ENCODE measurements at places on chromosomes 2 and 18.
A peak's percentile ranks its signal among the peaks of the same experiment; 100 is the strongest.

DNA sequence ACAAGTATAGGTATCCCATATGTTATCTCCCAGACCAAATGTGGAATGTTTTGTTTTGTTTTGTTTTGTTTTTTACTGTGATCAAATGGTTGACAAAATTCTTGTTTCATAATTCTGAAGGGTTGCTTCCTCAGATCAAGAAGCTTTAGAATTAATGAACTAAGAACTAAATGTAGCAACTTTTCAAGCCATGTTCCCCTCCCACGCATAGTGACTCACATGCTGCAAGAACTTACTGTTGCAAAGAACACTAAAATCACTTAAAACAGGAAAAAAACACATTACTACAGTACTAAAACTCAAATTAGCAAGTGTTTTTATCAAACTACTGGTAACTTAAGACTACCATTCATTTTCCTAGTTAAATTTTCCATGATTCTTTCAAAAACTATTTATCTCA is 30.6 kb downstream of the HNRNPLL start:
- no peaks in the 10 kb centered on the region for H3K36me3 ChIP-seq
- H3K4me3 ChIP-seq, result no peak overlapping the region
- DNase-seq, result no peak
- no peak overlapping the region for H3K27ac ChIP-seq
- no peaks in the 10 kb centered on the region for H3K4me1 ChIP-seq
- H3K27me3 ChIP-seq, result peaks cover 1% of the 10 kb centered on the region

DNA sequence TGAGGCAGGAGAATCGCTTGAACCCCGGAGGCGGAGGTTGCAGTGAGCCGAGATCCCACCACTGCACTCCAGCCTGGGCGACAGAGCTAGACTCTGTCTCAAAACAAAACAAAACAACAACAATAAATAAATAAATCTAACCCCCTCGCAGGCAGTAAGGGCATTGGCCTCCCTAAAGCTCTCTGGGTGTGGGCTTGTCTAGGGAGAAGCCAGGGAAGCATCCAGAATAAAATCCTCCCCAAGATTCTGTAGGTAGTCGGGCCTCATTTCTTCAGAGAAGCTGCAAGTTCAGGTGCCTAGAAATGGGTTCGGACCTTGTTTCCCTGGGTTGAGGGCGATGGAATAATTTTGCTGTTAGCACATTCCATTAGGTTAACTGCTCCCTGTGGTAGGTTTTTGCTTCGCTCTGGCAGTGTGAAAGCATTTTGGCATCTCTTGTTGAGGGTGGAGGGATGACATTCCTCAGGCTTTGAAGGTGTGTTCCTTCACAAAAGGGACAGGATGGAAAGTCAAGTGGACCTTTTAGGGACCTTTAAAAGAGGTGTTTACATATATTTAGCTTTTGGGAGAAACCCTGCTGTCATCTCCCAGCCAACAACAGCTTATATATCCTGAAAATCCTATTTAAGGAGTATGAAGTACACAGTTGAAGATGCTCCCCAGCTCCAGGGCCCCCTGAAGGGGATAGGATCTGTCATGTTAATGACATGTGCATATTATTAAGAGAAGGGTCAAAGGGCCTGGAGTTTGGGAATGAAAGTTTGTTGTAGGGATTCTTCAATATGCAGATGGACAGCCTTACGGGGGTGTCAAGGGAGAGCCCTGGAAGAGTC is 17.7 kb downstream of the MYCN start:
- H3K4me3 ChIP-seq, result no peak overlapping the region
- no peak for DNase-seq
- no peaks in the 10 kb centered on the region for H3K36me3 ChIP-seq
- peaks cover 9% of the 10 kb centered on the region for H3K27me3 ChIP-seq
- H3K27ac ChIP-seq, result no peak overlapping the region
- no peaks in the 10 kb centered on the region for H3K4me1 ChIP-seq

DNA sequence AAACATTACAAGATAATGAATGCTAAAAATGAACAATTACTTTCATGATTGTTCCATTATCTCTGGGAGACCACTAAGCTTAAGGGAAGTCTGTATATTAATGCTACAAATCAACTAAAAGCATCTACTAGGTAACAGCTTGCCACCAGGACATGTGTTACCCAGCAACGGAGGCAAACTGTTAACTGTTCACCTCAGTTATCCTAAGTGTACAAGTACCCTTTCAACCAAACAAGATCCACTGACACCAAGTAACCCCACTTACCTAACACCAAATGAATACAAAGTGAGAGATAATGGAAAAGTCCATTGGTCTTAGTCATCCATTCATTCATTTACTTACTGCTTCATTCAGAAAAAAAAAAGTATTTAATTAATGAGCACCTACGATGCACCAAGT is 54.7 kb upstream of the KIDINS220 start:
- H3K27me3 ChIP-seq, result no peaks in the 10 kb centered on the region
- H3K27ac ChIP-seq, result no peak overlapping the region
- H3K4me1 ChIP-seq, result no peaks in the 10 kb centered on the region
- H3K4me3 ChIP-seq, result no peak overlapping the region

DNA sequence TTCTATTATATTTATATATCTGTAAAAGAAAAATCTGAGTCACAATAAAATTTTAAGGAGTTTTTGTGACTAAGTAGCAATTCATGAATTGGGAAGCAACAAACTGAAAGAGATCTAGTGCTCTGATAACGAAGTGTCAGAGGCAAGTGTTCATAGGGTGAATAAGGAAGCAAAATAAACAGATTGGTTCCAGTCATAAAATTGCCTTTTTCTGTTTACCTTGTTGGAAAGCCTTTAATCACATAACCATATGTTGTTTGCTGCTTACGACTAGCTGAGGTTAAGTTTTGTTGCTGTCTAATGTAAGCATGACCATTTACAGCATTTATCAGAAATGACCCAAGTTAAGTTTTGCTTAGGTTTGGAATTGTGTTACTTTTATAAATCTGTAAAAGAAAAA is 358.9 kb downstream of the ARL6IP6 start:
- H3K4me3 ChIP-seq, result no peak overlapping the region
- DNase-seq, result no peak
- H3K27ac ChIP-seq, result no peak overlapping the region
- no peaks in the 10 kb centered on the region for H3K27me3 ChIP-seq
- no peaks in the 10 kb centered on the region for H3K36me3 ChIP-seq

DNA sequence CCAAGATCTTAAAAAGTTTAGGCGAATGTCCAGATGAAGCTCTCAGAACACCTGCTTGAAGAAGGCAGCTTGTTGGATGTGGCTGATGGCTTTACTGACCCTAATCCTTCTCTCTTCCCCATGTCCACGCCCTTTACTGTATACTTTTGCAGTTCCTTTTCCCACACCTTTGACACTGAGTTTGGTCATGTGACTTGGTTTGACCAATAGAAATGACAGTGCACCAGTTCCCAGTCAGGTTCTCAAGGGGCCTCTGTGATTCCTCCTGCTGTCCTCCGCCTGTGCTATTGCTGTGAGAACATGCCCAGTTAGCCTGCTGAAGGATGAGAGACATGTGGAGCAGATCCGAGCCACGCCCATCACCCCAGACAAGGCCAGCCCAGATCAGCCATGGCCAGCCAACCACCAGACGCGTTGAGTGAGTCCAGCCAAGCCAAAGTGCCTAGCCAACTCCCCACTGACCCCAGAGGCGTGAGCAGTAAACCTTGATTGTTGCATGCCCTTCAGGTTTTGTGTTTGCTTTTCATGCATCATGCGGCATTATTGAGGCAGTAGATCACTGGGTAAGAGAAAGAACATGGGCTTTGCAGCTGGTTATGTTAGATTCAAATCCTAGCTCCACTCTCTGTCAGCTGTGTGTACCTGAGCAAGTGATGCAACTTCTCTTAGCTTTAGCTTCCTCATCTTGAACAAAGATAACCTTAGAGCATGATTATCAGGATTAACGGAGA is 258.0 kb upstream of the SIX2 start:
- H3K36me3 ChIP-seq, result no peaks in the 10 kb centered on the region
- no peak overlapping the region for H3K4me3 ChIP-seq
- peaks cover 6% of the 10 kb centered on the region for H3K4me1 ChIP-seq

DNA sequence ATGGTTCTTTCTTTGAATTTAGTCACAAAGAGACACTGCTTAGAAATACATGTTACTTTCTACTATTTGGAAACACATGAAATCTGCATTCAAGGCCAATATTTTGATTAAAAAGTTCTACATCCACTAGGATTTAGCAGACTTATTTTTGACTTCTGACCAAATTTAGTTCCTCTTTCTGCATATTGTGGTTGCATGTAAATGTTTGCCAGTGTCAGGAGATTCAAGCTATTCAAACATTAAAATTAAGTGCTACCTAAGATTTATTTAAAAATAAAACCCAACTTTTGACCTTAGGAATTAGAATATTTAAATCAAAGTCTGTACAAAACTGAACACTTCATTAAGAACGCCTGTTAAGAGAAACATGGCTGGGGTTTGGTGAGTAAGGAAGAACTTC is 891.1 kb downstream of the CPS1 start:
- no peaks in the 10 kb centered on the region for H3K27me3 ChIP-seq
- peaks cover 6% of the 10 kb centered on the region for H3K4me1 ChIP-seq
- H3K4me3 ChIP-seq, result no peak overlapping the region
- no peak overlapping the region for H3K27ac ChIP-seq
- H3K36me3 ChIP-seq, result no peaks in the 10 kb centered on the region

GRCh38 chr2:216283038-216283900 is 89.0 kb downstream of the MARCHF4 start:
- peaks cover 20% of the 10 kb centered on the region for H3K27me3 ChIP-seq
- H3K4me3 ChIP-seq, result no peak overlapping the region
- no peaks in the 10 kb centered on the region for H3K4me1 ChIP-seq
- DNase-seq, result no peak

GRCh38 chr2:169900686-169901085 is 73.4 kb downstream of the UBR3 start:
- peaks cover 2% of the 10 kb centered on the region for H3K4me1 ChIP-seq
- DNase-seq, result no peak
- no peak overlapping the region for H3K27ac ChIP-seq
- peaks cover 27% of the 10 kb centered on the region for H3K36me3 ChIP-seq

DNA sequence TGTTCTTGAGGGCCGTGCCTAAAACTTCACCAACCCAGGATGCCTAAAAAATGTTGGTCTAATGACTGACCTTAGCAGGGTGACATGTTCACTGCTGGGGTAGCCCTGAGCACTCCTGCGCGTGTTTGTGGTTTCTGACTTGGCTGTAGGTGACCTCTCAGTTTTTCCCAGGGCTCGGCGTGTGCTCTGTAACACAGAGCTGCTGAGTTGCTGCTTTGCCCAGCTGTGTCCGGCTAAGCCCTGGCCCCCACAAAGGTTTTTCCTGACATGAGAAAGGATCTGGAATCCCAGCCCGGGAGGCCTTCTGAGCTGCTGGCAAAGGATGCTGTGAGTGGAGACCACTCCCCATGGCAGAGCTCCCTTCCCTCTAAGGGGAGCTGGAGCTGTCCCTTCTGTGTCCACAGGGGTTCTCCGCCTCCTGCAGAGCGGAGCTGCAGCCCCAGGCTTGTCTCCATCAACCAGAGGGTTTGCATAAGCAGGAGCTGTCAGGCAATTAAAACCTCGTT is 52.7 kb downstream of the CRIM1 start:
- peaks cover 4% of the 10 kb centered on the region for H3K27me3 ChIP-seq
- no peak for DNase-seq
- H3K4me3 ChIP-seq, result no peak overlapping the region
- no peaks in the 10 kb centered on the region for H3K4me1 ChIP-seq
- H3K36me3 ChIP-seq, result no peaks in the 10 kb centered on the region

DNA sequence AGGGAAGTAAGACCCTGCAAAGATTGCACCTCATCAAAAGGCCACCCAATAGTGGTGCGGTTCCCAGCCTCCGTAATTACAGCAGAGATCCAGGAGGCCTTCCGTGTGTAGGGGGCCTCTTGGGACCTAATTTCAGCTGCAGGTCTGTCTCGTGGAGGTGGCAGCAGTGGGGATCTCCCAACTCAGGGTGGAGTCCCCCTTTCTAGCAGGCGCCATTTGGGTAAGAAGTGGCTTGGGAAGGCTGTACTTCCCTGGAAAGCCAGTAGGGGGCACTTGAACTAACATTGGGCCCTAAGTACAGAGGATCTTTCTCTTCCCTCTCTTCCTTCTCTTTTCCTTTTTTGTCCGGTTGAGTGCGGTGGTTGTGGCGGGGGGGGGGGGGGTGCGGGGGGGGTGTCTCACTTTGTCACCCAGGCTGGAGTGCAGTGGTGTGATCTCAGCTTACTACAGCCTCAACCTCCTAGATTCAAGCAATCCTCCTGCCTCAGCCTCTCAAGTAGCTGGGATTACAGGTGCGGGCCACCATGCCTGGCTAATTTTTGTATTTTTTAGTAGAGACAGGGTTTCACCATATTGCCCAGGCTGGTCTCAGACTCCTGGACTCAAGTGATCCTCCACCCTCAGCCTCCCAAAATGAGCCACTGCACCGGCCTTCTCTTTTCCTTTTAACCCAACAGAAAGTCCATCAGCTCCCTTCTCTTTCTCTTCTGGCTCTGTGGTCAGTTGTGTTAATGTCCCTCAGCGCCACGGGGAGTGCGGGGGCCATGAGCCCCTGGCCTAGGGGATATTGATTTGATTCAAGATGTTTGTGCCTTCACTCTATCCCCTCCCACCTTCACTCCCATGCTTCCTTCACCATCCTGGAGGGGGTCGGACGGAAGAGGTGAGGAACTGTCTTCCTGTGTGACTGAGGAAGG is 32.0 kb downstream of the CENPO start:
- no peaks in the 10 kb centered on the region for H3K27me3 ChIP-seq
- H3K27ac ChIP-seq, result peak overlapping the region; percentile 16
- H3K4me1 ChIP-seq, result peaks cover 9% of the 10 kb centered on the region
- H3K36me3 ChIP-seq, result peaks cover 13% of the 10 kb centered on the region

DNA sequence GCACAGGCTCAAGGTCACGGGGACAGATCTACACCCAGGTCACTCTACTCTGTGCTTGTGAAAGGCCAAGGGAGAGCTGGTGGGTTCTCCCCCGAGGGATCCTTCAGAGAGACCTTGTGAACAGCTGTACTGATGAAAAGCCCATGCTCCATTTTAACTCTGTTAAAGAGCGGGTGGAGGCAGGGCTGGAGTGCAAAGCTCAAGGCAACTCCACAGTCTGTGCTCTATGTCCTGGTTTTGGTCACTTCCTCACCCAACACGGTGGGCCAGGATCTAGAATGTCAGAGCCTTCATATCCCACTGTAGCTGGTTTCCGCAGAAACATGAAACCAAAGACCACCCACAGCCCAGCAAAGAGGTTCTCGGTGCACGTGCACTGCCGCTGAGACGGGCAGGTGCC is 177.1 kb downstream of the LAMA1 start:
- no peaks in the 10 kb centered on the region for H3K4me1 ChIP-seq
- no peak overlapping the region for H3K27ac ChIP-seq
- peaks cover 4% of the 10 kb centered on the region for H3K27me3 ChIP-seq
- DNase-seq, result no peak
- H3K36me3 ChIP-seq, result no peaks in the 10 kb centered on the region
- H3K4me3 ChIP-seq, result no peak overlapping the region

DNA sequence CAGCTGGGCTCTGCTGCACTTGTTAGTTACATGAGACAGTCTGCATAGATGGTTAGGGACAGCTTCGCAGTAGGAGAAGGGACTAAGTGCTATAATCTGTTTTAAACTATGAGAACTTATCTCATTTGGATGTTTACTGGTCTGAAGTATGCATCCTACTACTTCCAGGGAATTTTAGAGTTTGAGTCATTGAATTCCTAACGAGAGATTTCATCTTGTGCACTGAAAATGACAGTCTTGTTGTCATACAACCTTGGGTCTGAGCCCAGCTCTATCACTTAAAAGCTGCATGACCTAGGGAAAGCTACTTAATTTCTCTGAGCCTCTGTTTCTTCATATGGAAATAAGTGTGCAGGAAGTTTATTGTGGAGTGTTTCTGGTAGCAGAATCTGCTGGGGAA is 78.4 kb downstream of the TRIM43 start:
- no peaks in the 10 kb centered on the region for H3K36me3 ChIP-seq
- no peak overlapping the region for H3K27ac ChIP-seq
- peaks cover 16% of the 10 kb centered on the region for H3K4me1 ChIP-seq
- peaks cover 4% of the 10 kb centered on the region for H3K27me3 ChIP-seq
- no peak for DNase-seq

Measured in memory B cell (primary cell).